Pulmonary artery endothelial cell (primary cell): ENCODE measurements at places on chromosomes 1 and 21. TPM values are rescaled to one million over a fixed set of nuclear protein-coding genes. Genes with fewer than 3 reads are reported as not detected.

The SLC45A1 gene
- total RNA-seq = 0.78 and 1.2 TPM in 2 replicates

The GBP2 gene
- 61.6 and 79.6 TPM in 2 replicates for total RNA-seq

The KDF1 gene
- total RNA-seq = not detected in 2 replicates

The TMIGD3 gene
- 0.21 TPM in 1 of 2 replicates, not detected in the other for total RNA-seq

The C1orf159 gene
- total RNA-seq = 6.1 and 6.7 TPM in 2 replicates

The BGLAP gene
- 0.13 and 0.32 TPM in 2 replicates for total RNA-seq

The FCRL5 gene
- under 0.01 TPM in 1 of 2 replicates, not detected in the other for total RNA-seq

The CYP4A22 gene
- not detected in 2 replicates for total RNA-seq

The FAM131C gene
- 0.14 and 0.20 TPM in 2 replicates for total RNA-seq

The MTARC2 gene
- total RNA-seq = 6.9 and 8.0 TPM in 2 replicates

DNA sequence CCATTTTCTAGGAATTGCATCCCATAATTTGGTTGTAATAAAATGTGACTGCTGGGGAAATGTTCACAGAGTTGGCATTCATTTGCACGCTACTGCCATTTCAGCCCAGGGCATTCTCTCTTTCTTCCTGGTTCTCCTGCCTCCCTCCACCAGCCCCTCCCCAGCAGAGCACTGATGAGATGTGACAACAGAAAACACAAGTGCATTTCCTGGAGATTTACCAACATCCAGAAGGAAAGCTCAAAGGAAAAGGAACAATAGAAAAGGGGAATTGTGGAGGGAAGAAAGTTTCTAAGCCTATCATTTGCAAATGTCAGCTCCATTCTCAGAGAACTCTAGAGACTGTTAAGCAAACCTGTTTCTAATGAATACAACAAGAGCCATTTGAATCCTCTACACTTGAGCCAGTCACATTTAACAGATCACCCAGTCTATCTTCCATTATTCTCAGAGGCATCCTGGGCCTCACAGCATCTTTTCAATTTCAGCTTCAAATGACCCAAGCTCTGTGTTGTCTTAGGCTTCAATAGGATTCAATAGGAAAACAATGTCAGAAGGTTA, 395.6 kb upstream of the PBX1 start:
- no peak for DNase-seq

DNA sequence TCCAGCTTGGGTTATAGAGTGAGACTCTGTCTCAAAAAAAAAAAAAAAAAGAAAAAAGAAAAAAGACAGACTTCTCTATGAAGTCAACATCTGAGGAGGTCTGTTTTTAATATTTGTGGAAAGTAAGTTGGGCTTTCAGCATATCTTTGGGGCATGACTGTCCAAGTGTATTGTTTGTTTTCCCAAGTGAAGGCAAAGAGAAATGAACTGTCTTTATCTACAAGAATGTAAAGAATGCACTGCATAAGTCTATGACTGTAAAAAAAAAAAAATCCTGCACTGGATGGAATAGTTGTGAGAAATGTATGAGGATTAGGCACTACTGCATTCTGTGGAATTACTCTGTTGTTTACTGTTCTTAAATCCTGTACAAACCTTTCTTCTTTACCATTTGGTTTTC, 45.6 kb upstream of the TMEM61 start:
- DNase-seq = peak; percentile 35

DNA sequence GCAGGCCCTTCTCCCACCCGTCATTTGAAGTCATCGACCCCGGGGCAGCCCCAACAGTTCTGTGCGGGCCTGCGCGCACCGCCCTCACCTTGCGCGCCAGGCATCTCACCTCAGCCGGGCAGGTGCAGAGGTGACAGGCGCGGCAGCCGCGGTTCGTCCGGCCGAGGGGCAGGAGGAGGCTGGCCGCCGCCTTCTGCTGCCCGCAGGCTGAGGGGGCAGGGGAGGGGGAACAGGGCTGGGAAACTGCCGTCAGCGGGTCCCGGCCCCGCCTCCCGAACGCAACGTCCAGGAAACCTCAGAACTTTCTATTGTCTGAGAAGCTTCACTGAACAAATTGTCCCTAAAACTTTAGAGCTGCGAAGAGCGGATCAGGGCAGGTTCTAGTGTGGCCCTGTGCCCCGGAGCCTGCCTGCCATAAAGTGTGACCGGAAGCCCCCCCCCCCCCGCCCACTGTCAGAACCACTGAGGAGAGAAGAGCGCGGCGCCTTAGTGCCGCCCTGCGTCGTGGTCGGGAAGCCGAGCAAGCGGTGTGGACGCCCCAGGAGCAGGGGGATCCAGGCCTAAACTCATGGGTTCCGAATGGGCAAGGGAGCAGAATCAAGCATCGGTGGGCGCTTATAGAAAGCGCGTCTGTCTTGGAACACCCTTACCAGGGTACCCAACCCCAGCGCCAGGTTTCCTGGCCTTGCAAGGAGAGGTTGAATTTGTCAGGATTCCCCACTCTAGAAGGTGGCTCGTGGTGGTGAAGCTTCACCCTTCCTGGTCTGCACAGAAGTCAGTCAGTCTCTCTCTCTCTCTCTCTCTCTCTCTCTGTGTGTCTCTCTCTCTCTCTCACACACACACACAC, 13.3 kb upstream of the TBX15 start:
- DNase-seq = no peak

DNA sequence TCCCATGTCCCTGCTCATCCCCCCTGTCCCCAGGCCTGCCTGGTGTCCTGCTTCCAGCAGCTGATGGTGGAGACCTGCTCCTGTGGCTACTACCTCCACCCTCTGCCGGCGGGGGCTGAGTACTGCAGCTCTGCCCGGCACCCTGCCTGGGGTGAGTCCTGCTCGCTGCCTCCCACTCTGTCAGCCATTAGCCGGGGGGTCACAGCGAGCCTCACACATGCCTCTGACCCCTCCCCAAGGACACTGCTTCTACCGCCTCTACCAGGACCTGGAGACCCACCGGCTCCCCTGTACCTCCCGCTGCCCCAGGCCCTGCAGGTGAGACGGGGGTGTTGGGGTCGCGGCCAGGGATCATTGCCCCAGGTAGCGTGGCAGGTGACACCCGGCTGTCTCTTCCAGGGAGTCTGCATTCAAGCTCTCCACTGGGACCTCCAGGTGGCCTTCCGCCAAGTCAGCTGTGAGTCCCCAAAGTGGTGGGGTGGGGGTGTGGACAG, 10.0 kb downstream of the SCNN1D start:
- DNase-seq = no peak

- DNase-seq = no peak
These were observed 30.1 kb downstream of the LRRC8D start for GRCh38 chr1:89850844-89851415.

DNA sequence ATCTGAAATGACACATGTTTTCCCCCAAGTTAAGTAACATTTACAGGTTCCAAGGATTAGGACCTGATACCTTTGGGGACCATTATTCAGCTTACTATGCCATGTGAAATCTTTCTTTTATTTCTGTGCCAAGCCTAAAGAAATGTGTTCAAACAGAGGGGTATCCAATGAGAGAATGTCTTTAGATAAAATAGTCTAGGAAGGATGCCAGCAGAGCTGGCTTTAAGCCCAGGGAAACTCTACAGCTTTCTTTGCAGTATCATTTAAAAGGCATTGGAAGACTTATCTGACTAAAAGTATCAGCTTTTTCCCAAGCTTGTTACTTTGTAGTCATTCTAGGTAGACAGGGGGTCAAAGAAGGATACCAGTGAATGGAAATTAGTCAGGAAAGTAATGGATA, 860.4 kb downstream of the PLA2G4A start:
- peak; percentile 22 for DNase-seq

DNA sequence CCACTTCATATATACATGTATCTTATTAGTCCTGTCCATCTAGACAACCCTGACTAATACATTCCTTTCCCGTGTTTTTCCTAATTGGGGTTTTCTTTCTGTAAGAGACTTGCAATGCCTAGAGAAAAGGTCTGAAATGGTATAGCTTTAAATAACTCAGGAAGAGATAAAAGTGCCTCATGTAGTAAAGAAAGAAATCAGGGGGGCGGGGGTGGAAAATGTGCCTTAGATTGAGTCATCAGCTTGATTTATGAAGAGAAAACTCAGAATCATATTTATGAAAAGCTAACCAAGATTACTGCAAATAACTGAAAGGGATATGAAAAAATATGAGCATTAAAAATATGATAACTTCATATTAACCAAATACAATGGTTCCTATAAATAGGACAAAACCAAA, 345.8 kb upstream of the CHRM3 start:
- DNase-seq = no peak

GRCh38 chr21:42356046-42356445, 5.3 kb upstream of the TFF2 start:
- no peak for DNase-seq

DNA sequence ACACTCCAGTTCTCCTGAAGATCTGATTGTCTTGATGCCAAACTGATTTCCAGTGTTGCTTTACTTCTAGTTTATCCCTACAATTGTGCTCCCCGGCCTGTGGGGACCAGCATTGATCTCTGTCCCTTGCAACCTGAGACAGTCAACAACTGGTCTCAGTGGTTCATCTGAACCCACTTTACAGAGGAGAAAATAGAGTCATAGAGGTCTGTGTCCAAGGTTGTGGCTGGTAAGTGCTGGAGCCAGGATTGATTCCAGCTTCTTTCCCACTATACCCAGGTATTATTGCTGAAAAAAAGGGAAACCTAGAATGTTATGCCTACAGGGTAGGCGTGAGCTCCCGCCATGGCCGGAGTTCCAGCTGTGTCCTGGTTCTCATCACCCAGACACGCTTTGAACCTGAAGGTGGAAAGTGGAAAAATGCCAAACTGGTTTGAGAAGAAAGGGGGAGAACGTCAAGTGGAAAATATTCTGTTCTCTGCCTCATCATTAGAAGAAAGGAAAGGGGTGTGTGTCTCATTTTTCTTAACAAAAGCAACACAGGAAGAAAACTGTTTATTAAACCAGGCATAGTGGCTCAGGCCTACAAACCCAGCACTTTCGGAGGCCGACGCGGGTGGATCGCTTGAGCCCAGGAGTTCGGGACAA, 60.7 kb upstream of the ITPKB start:
- DNase-seq = no peak

GRCh38 chr1:19317126-19317910, 5.2 kb downstream of the SLC66A1 start:
- no peak for DNase-seq

GRCh38 chr1:227909188-227909587, 38.5 kb downstream of the WNT9A start:
- no peak for DNase-seq

GRCh38 chr1:40092706-40093639, 4.1 kb downstream of the PPT1 start:
- no peak for DNase-seq

DNA sequence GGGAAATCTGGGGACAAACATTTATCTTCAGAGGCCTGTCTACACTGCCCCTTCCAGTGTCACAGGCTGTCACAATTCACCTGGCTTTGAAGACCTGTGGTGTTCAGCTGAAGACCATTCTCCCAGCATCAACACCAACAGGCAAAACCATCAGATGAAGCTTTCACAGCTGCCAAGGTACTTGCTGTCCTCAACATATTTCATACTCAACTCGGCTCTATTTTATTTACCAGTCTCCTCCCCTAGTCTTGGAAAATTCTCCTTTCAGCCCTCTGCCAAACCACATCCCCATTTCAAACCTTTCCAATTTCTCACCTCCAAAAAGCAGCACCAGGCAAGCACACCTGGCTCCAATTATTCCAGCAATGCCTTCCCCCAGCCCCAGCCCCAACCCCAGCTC, 108.8 kb downstream of the TGFBR3 start:
- DNase-seq = no peak

DNA sequence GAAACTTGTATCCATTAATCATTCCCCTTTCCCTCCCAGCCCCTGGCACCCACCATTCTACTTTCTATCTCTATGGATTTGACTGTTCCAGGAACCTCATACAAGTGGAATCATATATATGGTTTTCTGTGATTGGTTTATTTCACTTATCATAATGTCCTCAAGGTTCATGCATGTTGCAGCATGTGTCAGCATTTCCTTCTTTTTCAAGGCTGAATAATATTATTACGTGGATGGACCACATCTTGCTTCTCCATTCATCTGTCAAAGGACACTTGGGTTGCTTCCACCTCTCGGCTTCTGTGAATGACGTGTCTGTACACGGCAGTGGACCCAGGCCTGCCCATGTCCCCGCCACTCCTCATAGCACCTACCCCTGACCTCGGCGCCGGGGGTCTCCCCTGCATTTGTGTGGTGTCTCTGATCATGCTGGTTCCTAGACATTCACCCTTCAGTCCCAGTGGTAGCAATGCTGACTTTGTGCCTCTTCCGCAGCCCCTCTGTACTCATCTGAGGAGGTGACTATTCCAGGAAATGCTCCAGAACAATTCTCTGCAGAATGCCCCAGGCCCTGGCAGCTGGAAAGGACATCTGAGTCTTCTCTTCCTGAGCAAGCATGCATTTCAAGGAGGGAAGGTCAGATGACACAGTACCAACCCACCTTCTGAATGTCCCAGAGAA, 136.9 kb downstream of the PSMG1 start:
- DNase-seq = no peak

- DNase-seq = no peak
These were observed 51.9 kb upstream of the CD34 start for GRCh38 chr1:207962716-207963426.

GRCh38 chr1:245991266-245991665, 515.8 kb downstream of the SMYD3 start:
- no peak for DNase-seq

- DNase-seq = no peak
These were observed 231.3 kb downstream of the C1orf94 start for GRCh38 chr1:34408011-34408410.

DNA sequence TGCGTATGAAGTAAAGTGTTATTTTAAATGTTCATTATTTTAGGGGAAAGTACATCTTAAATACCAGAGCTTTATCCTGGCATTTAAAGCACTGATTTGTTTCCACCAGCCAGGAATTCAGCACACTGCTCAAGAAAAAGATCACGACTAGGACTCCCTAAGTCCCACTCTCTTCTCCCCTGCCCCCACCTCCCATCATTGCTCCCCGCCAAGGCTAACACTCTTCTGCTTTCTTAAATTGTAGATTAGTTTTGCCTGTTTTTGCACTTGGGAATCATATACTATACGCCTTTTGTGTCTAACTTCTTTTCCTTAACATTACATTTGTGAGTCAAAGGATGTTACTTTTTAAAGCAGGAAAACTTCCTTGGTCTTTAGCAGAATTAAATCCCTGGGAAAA, 37.5 kb upstream of the C1orf105 start:
- no peak for DNase-seq

- DNase-seq = no peak
These were observed 671 bp upstream of the PYGO2 start for GRCh38 chr1:154962156-154962749.

DNA sequence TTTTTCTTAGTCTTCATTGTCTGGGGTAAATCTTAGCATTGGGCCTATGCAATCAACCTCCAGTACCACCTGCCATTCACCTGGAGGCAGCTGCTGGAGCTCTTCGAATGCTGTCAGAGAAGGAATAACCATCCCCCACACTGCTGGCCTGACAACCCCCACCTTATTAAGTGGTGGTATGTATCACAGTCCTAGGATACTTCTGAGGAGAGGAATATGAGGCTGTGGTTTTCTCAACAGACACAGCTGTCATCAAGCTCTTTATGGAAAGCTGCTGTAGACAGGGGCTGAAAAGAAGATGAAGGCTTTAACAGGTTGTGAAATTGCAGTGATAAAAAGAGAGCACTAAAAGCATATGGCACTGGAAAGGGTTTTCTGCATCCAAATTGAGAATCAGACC, 61.7 kb downstream of the TSEN15 start:
- no peak for DNase-seq
